ENCODE measurements at places on chromosomes 7 and 10.
A peak's percentile ranks its signal among the peaks of the same experiment; 100 is the strongest.

- no peak for DNase-seq
These were observed 637.7 kb downstream of the PARD3 start for GRCh38 chr10:34177445-34177844.

DNA sequence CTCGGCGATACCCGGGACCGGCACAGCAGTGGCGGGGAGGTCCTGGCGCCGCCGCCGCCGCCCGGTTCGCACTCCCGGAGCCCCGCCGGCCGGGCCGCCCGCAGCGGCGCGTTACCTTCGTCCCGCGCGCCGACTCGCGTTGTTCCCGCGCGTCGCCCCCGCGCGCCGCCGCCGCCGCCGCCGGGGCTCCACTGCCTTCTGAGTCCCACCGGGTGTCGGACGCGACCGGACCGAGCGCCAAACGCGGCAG lies at the start of gene EZH2:
TSS of gene EZH2 (minus strand) at position 243 of the 250 bp plus-strand sequence. CDS start 36,993 bp downstream, outside the sequence.
- no peak for DNase-seq

DNA sequence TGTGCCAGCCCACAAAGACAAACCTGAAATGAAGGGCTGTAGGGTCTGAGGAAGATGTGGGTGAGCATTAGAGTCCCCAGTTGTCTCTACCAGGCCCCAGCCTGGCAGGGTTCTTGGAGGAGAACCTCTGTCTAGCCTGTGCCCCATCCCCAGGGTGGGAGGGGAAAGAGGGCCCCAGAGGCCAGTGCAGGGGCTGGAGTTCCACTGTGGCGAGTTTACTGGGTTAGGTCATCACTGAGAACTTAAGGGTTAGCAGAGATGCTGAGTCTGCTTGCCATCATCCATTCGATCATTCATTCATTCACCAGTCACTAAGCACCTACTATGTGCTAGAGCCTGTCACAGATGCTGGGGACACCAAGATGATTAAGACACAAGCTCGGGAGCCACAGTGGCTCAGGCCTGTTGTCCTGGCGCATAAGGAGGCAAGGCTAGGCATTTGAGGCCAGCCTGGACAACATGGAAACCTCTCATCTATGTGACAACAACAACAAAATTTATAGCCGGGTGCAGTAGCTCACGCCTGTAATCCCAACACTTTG lies 2.6 kb downstream of the ANKRD2 start:
- no peak for DNase-seq

DNA sequence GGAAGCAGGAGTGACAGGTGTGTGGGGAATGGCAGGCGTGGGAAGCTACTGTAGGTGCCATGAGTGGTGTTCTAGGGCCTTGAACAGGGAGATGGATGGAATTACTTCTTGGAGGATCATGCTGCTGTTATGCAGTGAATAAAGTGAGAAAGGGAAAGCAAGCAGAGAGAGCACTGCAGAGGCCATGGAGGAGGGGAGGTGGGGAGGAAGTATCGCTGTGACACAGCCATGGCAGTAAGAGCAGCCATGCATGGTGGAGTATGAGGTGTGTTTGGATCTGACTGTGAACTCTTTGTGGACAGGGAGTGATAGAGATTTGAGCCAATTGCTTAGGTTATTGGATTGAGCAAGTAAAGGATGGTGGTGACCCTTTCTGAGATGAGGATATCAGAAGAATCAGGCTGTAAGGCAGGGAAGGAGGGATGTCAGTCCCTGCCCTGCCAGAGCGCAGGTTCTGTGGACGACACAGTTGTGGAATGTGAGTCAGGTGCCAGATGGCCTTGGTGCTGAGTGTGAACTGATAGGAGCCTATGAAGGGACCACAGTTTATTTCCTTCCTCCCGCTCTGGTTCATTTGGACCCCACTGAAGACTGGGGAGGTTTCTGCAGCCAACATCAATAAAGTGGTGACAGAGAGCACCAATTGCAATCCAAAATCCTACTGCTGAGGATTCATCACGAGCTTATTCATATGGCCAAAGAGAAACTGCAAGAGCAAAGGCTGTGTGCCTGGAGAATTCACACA lies 105.5 kb upstream of the TMEM72 start:
- no peak for DNase-seq

- peak; percentile 57 for DNase-seq
These were observed 38.8 kb downstream of the PSAP start for GRCh38 chr10:71812016-71812912.

DNA sequence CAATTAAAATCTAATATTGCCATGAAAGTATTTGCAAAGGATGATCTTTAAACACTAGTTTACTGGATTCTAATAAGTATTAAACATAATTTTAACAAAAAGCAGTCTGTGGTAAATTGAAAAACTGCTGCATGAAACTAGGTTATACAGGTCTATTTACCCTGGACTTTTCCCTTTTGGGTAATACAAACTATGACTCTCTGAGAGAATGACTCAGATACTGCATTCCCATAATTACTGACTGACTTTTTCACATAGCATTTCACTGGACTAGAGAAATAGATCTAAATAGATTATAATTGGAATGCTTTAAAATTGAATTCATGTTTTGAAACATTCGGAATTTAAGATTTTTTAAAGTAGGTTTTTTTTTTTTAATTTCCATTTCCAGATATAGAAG lies 395.7 kb downstream of the THSD7A start:
- DNase-seq = no peak

Data from C1 segment of cervical spinal cord (tissue), 14 donors.